Ascending aorta (tissue), 2 donors: ENCODE measurements at places on chromosomes 13 and 19.

DNA sequence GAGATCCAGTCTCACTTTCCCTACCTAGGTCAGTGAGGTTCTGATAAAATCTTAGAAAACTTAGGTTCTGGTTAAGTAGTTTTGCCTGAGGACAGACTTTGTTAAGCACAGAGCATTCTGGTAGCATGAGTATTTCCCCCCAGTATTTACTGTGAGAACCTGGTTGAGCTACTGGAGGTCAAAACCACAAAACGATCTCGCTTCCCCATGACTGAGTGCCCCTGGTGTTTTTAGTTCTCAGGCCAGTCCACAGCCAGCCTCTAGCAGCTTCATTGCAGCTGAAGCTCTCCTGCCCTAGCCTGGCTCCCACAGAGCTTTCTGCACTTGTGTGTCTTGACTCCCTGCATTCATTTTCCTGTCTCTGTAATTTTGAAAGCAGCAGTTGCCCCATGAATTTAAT lies 1138.2 kb downstream of the UQCRFS1 start:
- H3K36me3 ChIP-seq = no peaks in the 10 kb centered on the region
- no peak overlapping the region for H3K27ac ChIP-seq
- H3K4me1 ChIP-seq = no peaks in the 10 kb centered on the region
- no peaks in the 10 kb centered on the region for H3K27me3 ChIP-seq
- no peak overlapping the region for H3K4me3 ChIP-seq

DNA sequence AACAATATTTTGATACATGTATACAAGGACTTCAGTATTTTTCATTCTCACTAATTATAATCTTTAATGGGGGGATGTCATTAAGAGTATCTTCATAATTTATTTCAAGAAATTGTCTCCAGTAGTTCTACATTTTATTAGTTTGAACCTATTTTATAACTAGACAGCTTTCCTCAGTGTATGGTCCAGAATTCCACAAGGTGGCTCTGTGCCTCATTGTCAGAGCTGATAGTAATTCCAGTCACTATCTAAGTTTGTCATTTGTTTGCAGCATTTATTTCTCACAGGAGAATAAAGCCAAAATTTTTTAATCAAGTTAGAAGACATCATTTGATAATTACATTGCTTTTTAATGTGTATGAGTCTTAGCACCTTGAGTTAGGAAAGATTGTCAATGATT lies 1633.0 kb upstream of the PCDH20 start:
- no peak overlapping the region for H3K27ac ChIP-seq
- no peaks in the 10 kb centered on the region for H3K4me1 ChIP-seq
- H3K4me3 ChIP-seq = no peak overlapping the region
- H3K27me3 ChIP-seq = no peaks in the 10 kb centered on the region
- no peak for DNase-seq
- no peaks in the 10 kb centered on the region for H3K36me3 ChIP-seq

DNA sequence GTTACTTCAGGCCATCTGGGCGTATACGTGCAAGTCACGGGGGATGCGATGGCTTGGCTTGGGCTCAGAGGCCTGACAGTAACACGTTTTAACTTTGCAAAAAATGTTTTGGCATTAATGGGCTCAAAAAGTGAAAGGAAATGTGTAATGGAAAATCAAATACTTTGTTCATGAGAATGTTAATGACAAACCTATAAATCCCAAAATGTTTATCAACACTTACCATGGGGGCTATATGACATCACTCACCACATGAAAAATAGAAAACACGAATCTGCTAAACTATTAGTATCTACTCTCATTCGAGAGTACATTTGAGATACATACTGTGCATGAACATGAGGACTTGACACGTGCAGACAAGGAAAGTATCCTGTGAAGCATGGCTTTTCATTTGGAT lies 91.7 kb downstream of the FAM216B start:
- no peaks in the 10 kb centered on the region for H3K4me1 ChIP-seq
- no peaks in the 10 kb centered on the region for H3K27me3 ChIP-seq
- H3K27ac ChIP-seq = no peak overlapping the region
- DNase-seq = no peak
- no peaks in the 10 kb centered on the region for H3K36me3 ChIP-seq

GRCh38 chr19:6718741-6719539 lies 1.5 kb downstream of the C3 start:
- no peaks in the 10 kb centered on the region for H3K27me3 ChIP-seq
- H3K4me3 ChIP-seq = peak overlapping the region; percentile 19
- no peak overlapping the region for H3K27ac ChIP-seq
- DNase-seq = no peak

DNA sequence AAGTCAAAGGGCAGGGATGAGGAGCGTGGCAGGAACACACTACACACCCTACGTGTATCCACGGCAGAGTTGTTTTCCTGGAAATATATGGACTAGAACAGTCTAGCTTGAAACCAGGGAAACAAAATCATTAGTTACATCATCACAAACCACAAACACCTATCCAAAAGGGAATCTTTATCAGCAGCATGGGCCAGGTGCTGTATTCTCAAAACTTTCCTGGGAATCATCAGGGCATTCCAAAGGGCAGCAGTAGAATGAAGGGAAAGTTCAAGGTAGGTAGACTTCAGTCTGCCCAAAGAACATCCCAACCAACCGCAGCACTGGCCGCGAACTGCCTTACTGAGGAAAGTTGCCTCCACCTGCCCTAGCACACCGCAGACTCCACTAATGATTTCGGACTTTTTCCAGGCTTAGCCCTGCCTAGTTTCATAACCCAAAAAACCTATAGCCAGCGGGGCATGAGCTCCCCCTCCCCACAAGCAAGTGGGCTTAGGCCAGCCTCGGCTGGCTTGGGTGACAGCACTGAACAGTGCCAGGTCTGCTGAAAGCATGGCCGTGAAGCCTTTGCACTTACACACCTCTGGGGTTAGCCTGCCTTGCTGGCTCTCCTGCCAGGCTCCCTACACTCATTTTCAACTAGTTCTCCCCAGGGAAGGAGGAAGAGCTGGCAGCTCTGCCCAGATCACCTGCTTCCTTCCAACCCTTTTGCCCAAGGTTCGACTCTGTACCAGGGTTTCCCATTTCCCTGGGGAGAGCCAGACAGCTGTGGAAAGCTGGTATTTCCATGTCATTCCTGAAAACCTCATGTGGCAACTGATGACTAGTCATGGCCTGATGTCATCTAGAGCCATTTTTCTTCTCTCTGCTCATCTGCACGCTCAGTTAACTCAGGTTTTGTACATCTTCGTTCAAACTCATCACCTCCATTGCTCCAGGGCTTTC lies 77.3 kb upstream of the UBAC2 start:
- H3K27ac ChIP-seq = no peak overlapping the region
- no peaks in the 10 kb centered on the region for H3K4me1 ChIP-seq
- no peaks in the 10 kb centered on the region for H3K36me3 ChIP-seq
- H3K4me3 ChIP-seq = no peak overlapping the region

DNA sequence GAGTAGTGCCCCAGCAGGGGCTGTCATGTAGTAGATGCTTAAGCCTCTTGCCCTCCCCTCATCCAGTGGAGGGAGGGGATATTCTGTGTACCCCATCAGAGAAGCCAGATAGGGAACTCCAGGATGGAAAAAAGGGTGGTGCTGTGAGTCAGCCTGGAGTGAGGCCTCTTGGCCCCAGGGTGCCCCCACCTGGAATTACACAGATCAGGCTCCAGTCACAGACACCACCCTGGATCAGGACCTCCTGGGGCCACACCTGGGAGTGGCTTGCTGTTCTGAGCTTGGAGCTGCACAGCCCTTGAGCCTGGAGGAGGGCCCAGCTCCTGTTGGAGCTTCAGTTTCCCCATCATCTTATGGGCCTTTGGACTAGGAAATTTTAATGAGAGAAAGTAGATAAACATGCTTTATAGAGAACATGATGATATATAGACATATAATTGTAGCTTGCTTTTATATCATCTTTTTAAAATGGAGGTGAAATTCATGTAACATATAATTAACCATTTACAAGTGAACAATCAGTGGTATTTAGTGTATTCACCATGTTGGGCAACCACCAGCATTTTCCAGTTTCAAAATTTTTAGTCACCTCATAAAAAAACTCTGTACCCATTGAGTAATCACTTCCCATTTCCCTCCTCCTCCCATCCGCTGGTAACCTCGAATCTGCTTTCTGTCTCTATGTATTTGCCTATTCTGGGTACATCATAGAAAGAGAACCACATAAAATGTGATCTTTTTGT lies 24.6 kb downstream of the CYP4F22 start:
- no peak overlapping the region for H3K4me3 ChIP-seq
- H3K27me3 ChIP-seq = no peaks in the 10 kb centered on the region
- no peaks in the 10 kb centered on the region for H3K4me1 ChIP-seq
- DNase-seq = no peak
- H3K27ac ChIP-seq = no peak overlapping the region

DNA sequence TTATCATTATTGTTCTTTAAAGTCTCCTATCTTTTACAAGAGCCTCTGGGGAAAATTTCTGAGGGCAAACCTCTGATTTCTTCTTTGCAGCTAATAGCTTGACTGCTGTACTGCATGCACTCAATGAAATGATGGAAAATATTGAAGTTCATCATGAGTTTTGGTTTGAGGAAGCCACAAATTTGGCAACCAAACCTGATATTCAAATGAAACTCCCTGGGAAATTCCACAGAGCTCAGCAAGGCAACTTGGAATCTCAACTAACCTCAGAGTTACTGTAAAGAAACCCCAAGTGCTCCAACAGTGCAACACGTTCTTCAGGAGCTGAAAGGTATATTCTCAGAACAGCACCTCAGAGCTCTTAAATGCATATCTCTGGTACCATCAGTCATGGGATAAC lies 14.2 kb upstream of the RNF6 start:
- no peaks in the 10 kb centered on the region for H3K27me3 ChIP-seq
- no peak overlapping the region for H3K27ac ChIP-seq
- H3K4me1 ChIP-seq = no peaks in the 10 kb centered on the region
- no peaks in the 10 kb centered on the region for H3K36me3 ChIP-seq
- DNase-seq = no peak

DNA sequence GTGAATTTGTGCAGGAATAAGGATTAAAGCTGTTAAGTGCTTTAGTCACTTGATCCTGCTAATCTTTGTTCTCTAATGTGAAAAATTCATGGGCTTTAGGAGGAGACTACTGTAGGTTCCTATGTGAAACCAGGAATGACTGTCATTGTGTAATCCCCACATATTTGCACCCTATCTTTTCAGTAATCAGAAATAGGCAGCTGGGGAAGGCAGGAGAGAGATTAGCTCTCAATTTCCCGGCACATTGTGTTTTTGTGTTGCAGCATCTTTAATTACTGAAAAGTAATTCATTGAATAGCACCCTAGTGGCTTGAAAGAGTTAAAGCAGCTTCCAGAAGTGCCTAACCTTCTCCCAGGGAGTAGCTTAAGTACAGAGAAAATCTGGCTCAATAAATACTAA lies 282.9 kb downstream of the OLFM4 start:
- H3K4me3 ChIP-seq = no peak overlapping the region
- no peak overlapping the region for H3K27ac ChIP-seq
- H3K27me3 ChIP-seq = no peaks in the 10 kb centered on the region
- DNase-seq = no peak
- H3K4me1 ChIP-seq = no peaks in the 10 kb centered on the region

GRCh38 chr13:38905081-38905480 lies 85.5 kb downstream of the STOML3 start:
- no peaks in the 10 kb centered on the region for H3K4me1 ChIP-seq
- no peak overlapping the region for H3K4me3 ChIP-seq

- no peak overlapping the region for H3K4me3 ChIP-seq
- H3K27me3 ChIP-seq = no peaks in the 10 kb centered on the region
- H3K27ac ChIP-seq = no peak overlapping the region
- H3K4me1 ChIP-seq = no peaks in the 10 kb centered on the region
- DNase-seq = no peak
- H3K36me3 ChIP-seq = no peaks in the 10 kb centered on the region
Measured at GRCh38 chr13:50340146-50340545, 324.9 kb downstream of the KCNRG start.

GRCh38 chr19:15124572-15125231 lies 17.5 kb downstream of the SYDE1 start:
- no peaks in the 10 kb centered on the region for H3K27me3 ChIP-seq
- H3K36me3 ChIP-seq = peaks cover 27% of the 10 kb centered on the region
- DNase-seq = no peak
- H3K4me1 ChIP-seq = peaks cover 12% of the 10 kb centered on the region
- peak overlapping the region; percentile 60 for H3K4me3 ChIP-seq
- peak overlapping the region; percentile 81 for H3K27ac ChIP-seq

- H3K27ac ChIP-seq = no peak overlapping the region
- no peak overlapping the region for H3K4me3 ChIP-seq
- no peak for DNase-seq
- peaks cover 56% of the 10 kb centered on the region for H3K36me3 ChIP-seq
Measured at GRCh38 chr13:114010401-114011101, 36.7 kb upstream of the C13orf46 start.
